ENCODE measurements at places on chromosomes 6 and 20. TPM values are rescaled to one million over a fixed set of nuclear protein-coding genes. Genes with fewer than 3 reads are reported as not detected.
A peak's percentile ranks its signal among the peaks of the same experiment; 100 is the strongest.

GRCh38 chr6:113361014-113361645 is 496.0 kb upstream of the MARCKS start:
- peaks cover 7% of the 10 kb centered on the region for H3K36me3 ChIP-seq
- peaks cover 56% of the 10 kb centered on the region for H3K4me1 ChIP-seq
- H3K27ac ChIP-seq, result peak overlapping the region; percentile 82
- no peak for DNase-seq
- no peaks in the 10 kb centered on the region for H3K27me3 ChIP-seq

DNA sequence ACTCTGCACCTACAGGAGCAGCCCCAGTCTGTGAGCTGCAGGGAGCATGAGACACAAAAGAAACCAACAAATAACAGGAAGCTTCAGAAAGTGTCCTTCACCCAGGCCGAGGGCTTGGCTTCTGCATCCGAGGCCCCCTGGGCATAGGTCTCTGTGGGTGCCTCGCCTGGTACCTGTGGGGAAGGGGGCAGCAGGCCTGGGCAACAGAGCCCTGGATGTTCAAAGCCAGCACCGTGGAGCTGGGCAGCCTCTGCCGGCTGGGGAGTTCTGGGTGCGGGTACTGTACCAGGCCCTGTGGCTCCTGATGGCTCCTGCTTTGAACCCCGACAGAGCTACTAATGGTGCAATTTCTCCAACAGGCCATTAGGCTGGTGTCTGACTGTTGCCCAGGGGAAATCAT is 55.7 kb downstream of the TMEM242 start:
- H3K27ac ChIP-seq, result no peak overlapping the region
- no peak for DNase-seq
- no peaks in the 10 kb centered on the region for H3K27me3 ChIP-seq
- no peaks in the 10 kb centered on the region for H3K36me3 ChIP-seq
- peaks cover 8% of the 10 kb centered on the region for H3K4me1 ChIP-seq

GRCh38 chr6:134748484-134748883 is 201.4 kb downstream of the ALDH8A1 start:
- DNase-seq, result no peak
- no peak overlapping the region for H3K27ac ChIP-seq
- H3K4me3 ChIP-seq, result no peak overlapping the region
- H3K36me3 ChIP-seq, result peaks cover 1% of the 10 kb centered on the region

Gene BPIFB2
- not detected for total RNA-seq

DNA sequence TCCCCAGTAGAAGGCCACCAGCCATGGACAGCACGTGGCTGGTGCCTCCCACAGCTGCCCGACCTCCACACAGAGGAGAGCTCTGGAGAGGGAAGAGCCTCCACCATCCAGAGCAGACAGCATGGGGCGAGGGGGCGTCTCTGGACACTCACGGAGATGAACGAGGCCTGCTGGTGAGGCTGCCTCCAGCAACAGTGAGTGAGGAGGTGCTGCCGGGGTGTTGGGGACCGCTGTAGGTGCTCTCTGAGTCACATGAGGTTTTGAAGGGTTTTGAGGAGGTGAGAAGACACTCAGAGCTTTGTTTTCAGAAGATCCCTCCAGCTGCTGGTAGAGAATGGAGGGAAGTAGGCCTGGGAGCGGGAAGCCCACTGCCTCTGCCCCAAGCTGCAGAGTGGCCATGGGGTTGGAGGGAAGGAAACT is 65.6 kb downstream of the THBS2 start:
- H3K4me1 ChIP-seq, result peaks cover 34% of the 10 kb centered on the region
- H3K4me3 ChIP-seq, result no peak overlapping the region
- H3K27me3 ChIP-seq, result no peaks in the 10 kb centered on the region
- H3K36me3 ChIP-seq, result peaks cover 5% of the 10 kb centered on the region
- DNase-seq, result peak; percentile 68
